ENCODE measurements at places on chromosomes 5 and 9. TPM values are rescaled to one million over a fixed set of nuclear protein-coding genes. Genes with fewer than 3 reads are reported as not detected.

PITX1 gene
- total RNA-seq: 0.31 TPM

COL15A1 gene
- total RNA-seq: not detected

- no peaks in the 10 kb centered on the region for H3K4me1 ChIP-seq
- H3K36me3 ChIP-seq: no peaks in the 10 kb centered on the region
- no peaks in the 10 kb centered on the region for H3K27me3 ChIP-seq
- no peak overlapping the region for H3K4me3 ChIP-seq
- H3K27ac ChIP-seq: no peak overlapping the region
These were observed 233.2 kb downstream of the KCTD16 start for GRCh38 chr5:144403817-144404420.

DNA sequence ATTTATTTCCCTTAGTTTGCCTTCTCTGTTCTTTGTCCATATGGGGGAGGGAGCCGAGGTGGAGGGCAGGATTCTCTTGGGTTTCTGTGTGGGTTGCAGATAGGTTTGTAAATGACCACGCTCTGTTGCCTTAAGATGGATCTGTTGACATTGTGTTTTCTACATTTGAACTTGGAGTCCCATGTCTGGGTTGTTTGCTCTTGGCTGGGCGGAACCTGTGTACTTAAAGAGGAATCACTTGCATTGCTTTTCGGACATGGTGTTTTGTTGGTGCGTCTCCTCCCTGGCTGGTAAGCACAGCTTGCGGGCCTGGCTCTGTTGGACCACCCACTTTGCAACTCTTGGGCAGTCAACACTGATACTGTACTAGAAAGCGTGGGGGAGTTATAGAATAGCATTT lies 45.9 kb downstream of the EHMT1 start:
- H3K4me1 ChIP-seq: peaks cover 38% of the 10 kb centered on the region
- peaks cover 16% of the 10 kb centered on the region for H3K36me3 ChIP-seq
- H3K27me3 ChIP-seq: no peaks in the 10 kb centered on the region
- no peak overlapping the region for H3K27ac ChIP-seq
- no peak overlapping the region for H3K4me3 ChIP-seq
- no peak for DNase-seq

ARAP3 gene
- 5.9 TPM for total RNA-seq

GRCh38 chr5:79074641-79075040 lies 5.1 kb downstream of the BHMT2 start:
- H3K36me3 ChIP-seq: no peaks in the 10 kb centered on the region
- H3K27ac ChIP-seq: no peak overlapping the region
- peaks cover 17% of the 10 kb centered on the region for H3K27me3 ChIP-seq
- H3K4me3 ChIP-seq: no peak overlapping the region

DNA sequence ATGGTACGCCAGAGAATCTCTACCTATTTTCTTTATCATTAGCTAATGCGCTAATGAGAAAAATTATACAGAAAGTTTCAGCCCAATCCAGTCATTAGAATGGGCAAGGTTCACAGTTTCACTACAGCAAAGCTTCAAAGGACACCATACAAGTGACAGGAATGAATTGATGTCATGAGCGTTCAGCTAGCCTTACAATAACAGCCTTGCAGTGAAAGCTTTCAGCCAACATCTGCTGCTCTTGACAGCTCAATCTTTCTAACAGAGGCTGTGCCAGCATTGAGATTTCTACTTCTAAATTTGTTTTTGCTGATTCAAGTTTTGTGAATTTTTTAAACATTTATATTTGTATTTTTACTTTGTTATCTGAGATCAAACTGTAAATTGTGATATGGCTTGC lies 302.4 kb upstream of the FAM174A start:
- H3K27ac ChIP-seq: no peak overlapping the region
- no peaks in the 10 kb centered on the region for H3K36me3 ChIP-seq
- H3K27me3 ChIP-seq: no peaks in the 10 kb centered on the region
- no peak for DNase-seq
- H3K4me1 ChIP-seq: no peaks in the 10 kb centered on the region

PLGRKT gene
- total RNA-seq: 28.5 TPM

DNA sequence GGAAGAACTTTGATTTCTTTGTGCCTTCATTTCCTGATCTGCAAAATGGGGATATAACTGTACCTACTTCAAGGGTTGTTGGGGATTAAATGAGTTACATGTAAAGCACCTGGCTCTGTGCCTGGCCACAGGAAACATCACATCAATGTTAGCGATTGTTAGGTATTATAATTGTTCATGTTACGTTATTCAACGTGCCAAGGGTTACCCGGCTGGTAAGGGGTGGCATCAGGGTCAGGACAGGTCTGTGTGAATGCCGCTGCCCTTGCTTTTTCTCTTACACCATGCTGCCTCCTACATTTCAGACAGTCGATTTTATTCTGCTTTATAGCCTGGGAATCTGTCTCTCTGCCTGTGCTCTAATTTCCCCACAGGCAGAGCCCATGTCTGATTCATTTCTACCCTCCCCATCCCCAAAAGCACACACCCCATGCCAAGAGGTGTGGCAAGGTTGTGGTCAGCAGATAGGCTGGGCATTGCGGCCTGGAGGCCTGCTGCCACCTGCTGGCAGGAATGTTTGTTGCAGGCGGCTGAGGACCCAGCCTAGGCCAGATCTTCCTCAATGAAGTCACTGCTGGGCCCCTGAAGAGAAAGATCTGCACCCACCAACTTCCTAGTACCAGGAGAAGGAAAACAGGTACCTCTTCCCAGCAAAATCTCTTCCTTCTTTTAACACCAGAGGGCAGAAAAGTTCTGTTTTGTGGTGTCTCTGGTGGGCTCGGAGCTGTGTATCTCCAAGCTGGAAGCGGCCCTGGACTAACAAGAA lies 5.3 kb downstream of the ANKS6 start:
- H3K4me1 ChIP-seq: peaks cover 28% of the 10 kb centered on the region
- peak; percentile 74 for DNase-seq
- no peaks in the 10 kb centered on the region for H3K27me3 ChIP-seq
- H3K27ac ChIP-seq: no peak overlapping the region
- peaks cover 3% of the 10 kb centered on the region for H3K36me3 ChIP-seq

GRCh38 chr9:81112627-81113452 lies 576.5 kb downstream of the TLE1 start:
- no peaks in the 10 kb centered on the region for H3K36me3 ChIP-seq
- H3K27ac ChIP-seq: no peak overlapping the region
- no peak for DNase-seq
- H3K4me1 ChIP-seq: peaks cover 12% of the 10 kb centered on the region

MARCHF3 gene
- 6.1 TPM for total RNA-seq

RORB gene
- 0.11 TPM for total RNA-seq

DNA sequence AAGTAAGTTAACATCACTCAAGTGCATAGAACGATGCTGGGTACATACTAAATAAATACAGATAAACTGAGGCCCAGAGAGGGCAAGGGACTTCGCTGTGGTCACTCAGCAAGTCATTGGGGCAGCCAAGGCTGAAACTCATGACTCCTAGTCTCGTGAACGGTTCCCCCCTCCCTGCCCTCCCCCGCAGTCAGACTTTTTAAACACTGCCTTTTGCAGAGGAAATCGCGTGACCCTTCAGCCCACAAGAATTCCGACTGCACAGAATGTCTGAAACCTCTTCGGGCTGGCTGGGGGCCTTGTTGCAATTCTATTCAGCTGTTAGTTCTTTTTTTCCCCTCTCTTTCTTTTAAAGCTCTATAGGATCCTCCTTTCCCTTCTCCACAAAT lies 28.1 kb downstream of the NEK6 start:
- H3K36me3 ChIP-seq: no peaks in the 10 kb centered on the region
- H3K4me3 ChIP-seq: peak overlapping the region; percentile 57
- H3K4me1 ChIP-seq: peaks cover 54% of the 10 kb centered on the region
- peak; percentile 85 for DNase-seq
- H3K27ac ChIP-seq: peak overlapping the region; percentile 96

GRCh38 chr9:128528445-128529160 lies 23.8 kb upstream of the SPTAN1 start:
- H3K4me3 ChIP-seq: no peak overlapping the region
- H3K36me3 ChIP-seq: peaks cover 27% of the 10 kb centered on the region
- no peaks in the 10 kb centered on the region for H3K27me3 ChIP-seq
- H3K4me1 ChIP-seq: no peaks in the 10 kb centered on the region
- no peak overlapping the region for H3K27ac ChIP-seq

MLLT3 gene
- 59.1 TPM for total RNA-seq

MYORG gene
- 4.1 TPM for total RNA-seq

MARVELD2 gene
- total RNA-seq: 0.29 TPM

DNA sequence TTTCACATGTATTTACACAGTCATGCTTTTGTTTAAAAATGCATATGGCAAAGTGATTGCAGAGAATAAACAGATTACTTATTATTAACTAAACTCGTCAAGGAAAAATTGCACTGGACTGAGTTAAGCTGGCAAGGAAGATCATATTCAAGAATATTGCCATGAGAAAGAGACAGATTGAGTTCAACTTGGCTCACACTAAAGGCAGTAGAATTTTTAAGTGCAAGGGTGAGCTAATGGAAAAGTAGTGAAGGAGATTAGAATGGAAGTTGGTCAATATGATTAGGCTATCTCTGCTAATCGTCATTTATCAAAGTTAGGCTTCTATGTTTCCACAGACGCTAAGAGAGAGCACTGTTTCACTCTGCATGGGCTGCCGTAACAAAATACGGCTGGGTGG lies 557.6 kb downstream of the PRR16 start:
- no peaks in the 10 kb centered on the region for H3K4me1 ChIP-seq
- H3K27ac ChIP-seq: no peak overlapping the region
- no peaks in the 10 kb centered on the region for H3K27me3 ChIP-seq
- H3K36me3 ChIP-seq: no peaks in the 10 kb centered on the region
- DNase-seq: no peak

FSTL4 gene
- not detected for total RNA-seq

DNA sequence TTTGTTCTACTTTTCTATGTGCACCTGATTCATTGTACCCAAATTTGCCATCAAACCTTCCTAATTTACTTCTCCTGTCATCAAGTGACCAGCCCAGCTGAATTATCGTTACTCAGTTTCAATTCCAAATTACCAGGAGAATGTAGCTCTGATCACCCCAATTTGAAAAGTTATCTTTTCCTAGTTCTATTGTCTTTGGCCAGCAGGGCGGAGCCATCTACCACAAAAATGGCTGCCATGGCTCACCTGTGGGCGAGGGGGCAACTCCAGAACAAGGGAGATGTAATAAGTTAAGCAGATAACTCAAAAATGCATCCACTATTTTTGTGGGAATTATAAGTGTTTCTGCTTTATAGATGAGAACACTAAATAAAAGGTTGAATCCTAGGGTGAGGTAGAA lies 133.8 kb upstream of the MOCS2 start:
- no peak overlapping the region for H3K27ac ChIP-seq
- no peaks in the 10 kb centered on the region for H3K4me1 ChIP-seq
- no peaks in the 10 kb centered on the region for H3K36me3 ChIP-seq
- H3K27me3 ChIP-seq: peaks cover 12% of the 10 kb centered on the region

SURF1 gene
- 25.3 TPM for total RNA-seq

DNA sequence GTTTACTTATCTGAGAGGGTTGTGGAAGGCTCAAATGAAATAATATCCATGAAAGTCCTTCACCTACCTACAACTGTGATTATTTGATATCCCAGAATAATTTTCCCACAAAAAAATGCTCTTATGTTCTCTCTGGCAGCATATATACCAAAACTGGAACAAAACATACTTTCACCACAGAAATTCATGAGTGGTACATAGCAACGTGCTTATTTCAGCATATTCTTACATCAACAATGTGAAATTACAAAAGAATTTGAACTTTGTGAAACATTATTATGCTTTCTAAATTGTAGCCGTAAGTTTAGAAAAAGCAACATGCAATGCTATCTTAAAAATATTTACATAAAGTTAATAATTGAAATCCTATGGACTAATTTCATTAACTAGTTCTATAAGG lies 137.1 kb downstream of the GABRB2 start:
- H3K4me3 ChIP-seq: no peak overlapping the region
- H3K27me3 ChIP-seq: no peaks in the 10 kb centered on the region
- no peak for DNase-seq

- no peak overlapping the region for H3K4me3 ChIP-seq
- no peaks in the 10 kb centered on the region for H3K27me3 ChIP-seq
- DNase-seq: no peak
- no peak overlapping the region for H3K27ac ChIP-seq
- no peaks in the 10 kb centered on the region for H3K36me3 ChIP-seq
These were observed 10.3 kb upstream of the FBXL7 start for GRCh38 chr5:15489571-15490235.

All from activated CD8-positive, alpha-beta T cell treated with anti-CD3 and anti-CD28 coated beads for 36 hours (primary cell).